Breast epithelium (tissue), 4 donors: ENCODE measurements at places on chromosomes 13 and 19. TPM values are rescaled to one million over a fixed set of nuclear protein-coding genes. Genes with fewer than 3 reads are reported as not detected.

- H3K36me3 ChIP-seq: no peaks in the 10 kb centered on the region
- DNase-seq: no peak
Observed at GRCh38 chr19:55015126-55015525, 22.9 kb downstream of the GP6 start.

DNA sequence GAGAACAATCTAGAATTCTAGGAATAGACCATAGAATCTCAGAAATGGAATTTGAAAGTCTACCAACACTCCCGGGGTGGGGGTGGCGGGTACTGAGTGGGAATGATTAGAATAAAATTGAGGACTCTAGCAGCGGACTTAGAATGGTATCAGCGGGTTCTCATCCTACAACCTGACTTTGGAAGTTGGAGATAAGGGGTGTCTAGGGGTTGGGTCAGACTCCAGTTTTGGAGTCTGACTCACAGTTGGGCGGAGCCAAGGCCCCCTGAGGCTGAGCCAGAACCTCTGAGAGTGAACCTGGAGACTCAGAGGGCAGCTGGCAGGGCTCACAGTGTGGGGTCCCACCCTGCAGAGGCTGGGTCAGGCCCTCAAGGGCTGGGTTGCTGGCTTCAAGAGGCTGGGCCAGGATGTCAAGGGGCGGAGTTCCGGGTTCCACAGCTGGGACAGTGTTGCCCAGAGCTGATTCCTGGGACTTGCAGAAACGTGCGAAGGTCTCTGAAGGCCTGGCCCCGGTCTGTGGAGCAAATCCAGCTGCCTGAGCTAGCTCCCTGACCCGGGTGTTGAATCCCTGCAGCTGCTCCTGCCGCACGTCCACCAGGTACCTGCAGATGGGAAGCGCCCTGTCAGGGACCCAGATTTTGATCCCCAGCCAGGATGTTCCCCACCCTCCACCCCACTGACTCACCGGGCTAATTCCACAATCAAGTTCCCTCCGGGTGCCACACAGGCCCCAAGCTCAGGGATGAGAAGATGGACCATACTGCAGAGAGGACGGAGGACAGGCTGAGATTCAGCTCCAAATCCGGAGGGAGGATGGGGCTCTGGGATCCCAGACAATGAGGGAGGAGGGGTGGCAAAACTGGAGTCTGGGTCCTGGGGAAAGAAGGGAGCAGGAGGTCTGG, 1.6 kb upstream of the TNNI3 start:
- no peaks in the 10 kb centered on the region for H3K36me3 ChIP-seq
- H3K4me3 ChIP-seq: no peak overlapping the region
- H3K4me1 ChIP-seq: no peaks in the 10 kb centered on the region

- H3K27me3 ChIP-seq: no peaks in the 10 kb centered on the region
- no peak for DNase-seq
- no peaks in the 10 kb centered on the region for H3K36me3 ChIP-seq
- no peak overlapping the region for H3K27ac ChIP-seq
- H3K4me3 ChIP-seq: no peak overlapping the region
Observed at GRCh38 chr13:21043898-21044297, 17.5 kb downstream of the LATS2 start.

GRCh38 chr13:100115693-100116254, 26.9 kb downstream of the PCCA start:
- H3K36me3 ChIP-seq: peaks cover 4% of the 10 kb centered on the region
- no peak overlapping the region for H3K27ac ChIP-seq
- H3K4me3 ChIP-seq: no peak overlapping the region
- no peak for DNase-seq

DNA sequence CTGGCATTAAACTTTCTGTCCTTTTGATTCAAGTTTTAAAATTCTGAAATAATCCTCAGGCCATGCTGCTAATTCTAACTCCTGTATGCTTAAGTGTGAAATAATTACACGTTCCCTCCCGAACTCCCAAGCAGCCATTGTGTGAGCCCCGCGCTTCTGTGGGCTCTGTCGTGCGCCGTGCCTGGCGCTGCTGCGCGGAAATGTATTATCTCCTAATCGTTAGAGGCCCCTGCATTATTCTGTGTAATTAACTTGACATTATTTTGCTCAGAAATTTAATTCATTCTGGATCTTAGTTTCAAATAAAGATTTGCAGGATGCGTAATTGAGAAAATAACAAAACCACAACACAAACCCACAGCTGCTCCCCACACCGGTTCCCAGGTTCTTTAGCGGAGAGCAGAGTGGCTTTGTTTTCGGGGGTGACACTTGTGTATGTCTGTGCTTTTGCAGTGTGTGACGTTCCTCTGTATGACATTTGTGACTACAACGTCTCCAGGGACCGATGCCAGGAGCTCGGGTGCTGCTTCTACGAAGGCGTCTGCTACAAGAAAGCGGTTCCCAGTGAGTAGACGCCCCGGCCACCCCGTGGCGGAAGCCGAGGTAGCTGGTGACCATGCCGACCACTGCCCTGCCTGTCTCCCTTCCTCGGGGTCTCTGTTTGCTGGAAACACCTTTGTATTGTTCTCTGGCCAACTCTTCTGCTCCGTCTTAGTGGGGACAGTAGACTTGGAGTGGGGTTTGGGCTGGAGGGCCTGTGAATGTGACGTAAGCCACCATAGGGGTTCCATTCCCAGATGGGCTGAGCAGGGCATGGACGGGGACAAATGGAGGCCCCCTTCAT, 7.5 kb downstream of the TEX29 start:
- H3K27me3 ChIP-seq: no peaks in the 10 kb centered on the region
- no peak overlapping the region for H3K27ac ChIP-seq
- no peaks in the 10 kb centered on the region for H3K4me1 ChIP-seq

ELSPBP1 gene
- not detected for total RNA-seq

SCN1B gene
- total RNA-seq: 14.6 TPM

LGALS4 gene
- 0.88 TPM for total RNA-seq

CYSLTR2 gene
- total RNA-seq: 0.32 TPM

KIR2DL3 gene
- not detected for total RNA-seq

ZNF554 gene
- total RNA-seq: 7.5 TPM

PLK5 gene
- 0.44 TPM for total RNA-seq
